Activated CD4-positive, alpha-beta T cell treated with anti-CD3 and anti-CD28 coated beads for 36 hours (primary cell): ENCODE measurements at places on chromosomes 6 and 20. TPM values are rescaled to one million over a fixed set of nuclear protein-coding genes. Genes with fewer than 3 reads are reported as not detected.
A peak's percentile ranks its signal among the peaks of the same experiment; 100 is the strongest.

- H3K27me3 ChIP-seq, result no peaks in the 10 kb centered on the region
- no peak overlapping the region for H3K4me3 ChIP-seq
- H3K36me3 ChIP-seq, result no peaks in the 10 kb centered on the region
- DNase-seq, result no peak
Observed at GRCh38 chr20:12383821-12384220, 466.1 kb downstream of the BTBD3 start.

DNA sequence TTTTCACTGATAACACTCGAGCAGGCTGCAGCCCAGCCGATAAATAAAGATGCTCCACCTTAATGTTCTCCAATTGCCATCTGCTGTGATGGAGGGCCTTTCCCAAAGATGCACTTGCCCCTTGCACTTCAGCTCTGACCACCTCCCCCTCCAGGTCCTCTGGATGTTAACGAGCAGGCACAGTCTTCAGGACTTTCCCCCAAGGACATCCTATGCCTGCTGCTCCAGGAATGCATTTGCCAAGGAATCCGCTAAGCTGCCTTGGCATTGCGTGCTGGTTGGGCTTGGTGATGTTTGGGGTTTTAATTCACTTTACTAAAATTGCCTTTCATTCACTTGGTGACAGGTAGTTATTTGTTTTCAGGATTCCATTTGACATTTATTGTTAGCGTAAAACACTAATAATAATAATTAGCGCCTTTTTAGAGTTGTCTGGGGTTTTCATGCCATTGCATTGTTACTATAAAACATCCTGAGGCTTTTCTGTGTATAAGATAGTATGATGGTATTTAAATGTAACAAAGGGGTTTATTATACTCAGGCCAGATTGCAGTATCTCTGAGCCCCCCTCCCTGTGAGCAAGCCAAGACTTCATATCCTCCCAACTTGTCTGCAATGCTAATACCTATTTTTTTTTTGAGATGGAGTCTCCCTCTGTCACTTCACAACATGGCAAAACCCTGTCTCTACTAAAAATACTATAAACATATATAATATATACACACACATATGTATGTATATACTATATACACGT lies 66.7 kb upstream of the TSHZ2 start:
- peaks cover 8% of the 10 kb centered on the region for H3K27me3 ChIP-seq
- H3K36me3 ChIP-seq, result no peaks in the 10 kb centered on the region
- DNase-seq, result no peak
- H3K4me1 ChIP-seq, result no peaks in the 10 kb centered on the region
- H3K27ac ChIP-seq, result no peak overlapping the region

GRCh38 chr20:38043512-38044300 lies 10.2 kb downstream of the RPRD1B start:
- no peaks in the 10 kb centered on the region for H3K27me3 ChIP-seq
- peaks cover 45% of the 10 kb centered on the region for H3K4me1 ChIP-seq
- peak; percentile 66 for DNase-seq

The PTCRA gene
- not detected for total RNA-seq
